ENCODE measurements at places on chromosomes 5 and 9.

GRCh38 chr9:89468281-89468960 is 29.5 kb downstream of the SEMA4D start:
- no peak for DNase-seq

DNA sequence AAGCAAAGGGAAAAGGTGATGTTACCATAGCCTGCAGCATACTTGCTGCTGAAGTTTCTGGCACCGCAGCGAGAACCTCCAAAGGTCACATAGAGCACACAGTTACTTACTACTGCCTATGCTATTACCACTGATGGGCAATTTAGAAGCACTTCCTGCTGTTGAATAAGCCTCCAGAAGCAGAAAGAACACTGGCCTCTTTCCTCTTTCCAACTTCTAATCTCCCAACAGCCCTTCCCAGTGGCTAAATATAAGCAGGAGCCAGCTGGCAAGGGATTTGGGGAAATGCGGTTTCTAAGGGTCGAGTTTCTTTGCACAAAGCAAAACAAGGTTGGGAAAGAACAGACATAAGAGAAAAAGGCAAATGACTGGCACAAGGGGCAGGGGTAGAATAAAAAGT is 669.2 kb upstream of the ACO1 start:
- DNase-seq, result no peak

DNA sequence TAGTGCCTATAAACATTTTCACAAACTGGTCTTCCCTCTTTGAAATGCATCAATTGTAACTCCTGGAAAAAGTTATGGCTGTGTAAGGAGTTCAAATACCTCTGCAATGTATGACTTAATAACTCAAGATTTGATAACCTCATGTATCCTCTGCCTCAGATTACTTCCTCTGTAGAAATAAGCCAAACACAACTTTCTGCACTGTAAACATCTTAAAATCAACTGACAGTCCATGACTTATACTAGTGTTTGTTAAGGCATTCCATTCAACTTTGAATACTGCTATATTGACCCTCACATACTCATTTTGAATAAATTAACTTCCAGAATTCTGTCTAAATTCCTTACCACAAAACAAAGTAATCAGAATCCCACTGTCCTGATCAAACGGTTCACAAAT is 256.2 kb upstream of the POU5F2 start:
- DNase-seq, result no peak

- no peak for DNase-seq
Measured at GRCh38 chr9:89482901-89483361, 15.0 kb downstream of the SEMA4D start.

DNA sequence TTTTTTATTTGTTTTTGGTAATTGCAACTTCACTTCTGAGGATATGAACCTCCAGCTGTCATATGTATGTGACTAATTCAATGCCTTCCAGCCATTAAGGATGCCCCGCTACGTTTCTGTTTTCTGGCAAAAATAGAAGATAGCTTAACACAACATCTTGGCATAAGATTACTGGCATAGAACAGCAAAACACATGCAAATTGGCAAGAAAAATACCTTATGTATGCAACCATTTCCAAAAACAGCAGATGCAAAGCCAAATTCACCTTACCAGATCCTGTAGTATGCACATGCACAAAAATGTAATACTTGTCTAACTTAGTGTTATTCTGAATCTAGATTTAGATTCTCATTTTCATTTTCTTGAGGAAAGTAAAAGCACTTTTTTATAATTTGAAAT is 461.1 kb upstream of the CYLC2 start:
- DNase-seq, result no peak

- no peak for DNase-seq
Measured at GRCh38 chr9:6984941-6985578, 227.3 kb downstream of the KDM4C start.

DNA sequence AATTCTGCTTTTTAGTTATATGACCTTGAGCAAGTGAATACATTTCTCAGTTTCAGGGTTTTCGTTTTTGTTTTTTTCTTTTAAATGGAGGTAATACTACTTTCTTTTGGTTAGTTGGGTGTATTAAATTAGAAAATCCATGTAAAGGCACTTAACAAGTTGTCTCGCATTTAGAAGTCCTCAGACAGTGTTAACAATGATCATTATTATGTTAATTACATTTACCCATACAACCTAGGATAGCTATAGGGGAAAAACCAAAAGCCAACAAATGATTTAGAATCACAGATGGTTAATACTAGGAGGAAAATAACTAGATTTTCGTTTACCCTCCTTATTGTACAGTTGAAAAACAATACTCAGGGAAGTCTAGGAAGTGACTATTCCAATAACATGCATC is 972.2 kb upstream of the WWC1 start:
- DNase-seq, result no peak

DNA sequence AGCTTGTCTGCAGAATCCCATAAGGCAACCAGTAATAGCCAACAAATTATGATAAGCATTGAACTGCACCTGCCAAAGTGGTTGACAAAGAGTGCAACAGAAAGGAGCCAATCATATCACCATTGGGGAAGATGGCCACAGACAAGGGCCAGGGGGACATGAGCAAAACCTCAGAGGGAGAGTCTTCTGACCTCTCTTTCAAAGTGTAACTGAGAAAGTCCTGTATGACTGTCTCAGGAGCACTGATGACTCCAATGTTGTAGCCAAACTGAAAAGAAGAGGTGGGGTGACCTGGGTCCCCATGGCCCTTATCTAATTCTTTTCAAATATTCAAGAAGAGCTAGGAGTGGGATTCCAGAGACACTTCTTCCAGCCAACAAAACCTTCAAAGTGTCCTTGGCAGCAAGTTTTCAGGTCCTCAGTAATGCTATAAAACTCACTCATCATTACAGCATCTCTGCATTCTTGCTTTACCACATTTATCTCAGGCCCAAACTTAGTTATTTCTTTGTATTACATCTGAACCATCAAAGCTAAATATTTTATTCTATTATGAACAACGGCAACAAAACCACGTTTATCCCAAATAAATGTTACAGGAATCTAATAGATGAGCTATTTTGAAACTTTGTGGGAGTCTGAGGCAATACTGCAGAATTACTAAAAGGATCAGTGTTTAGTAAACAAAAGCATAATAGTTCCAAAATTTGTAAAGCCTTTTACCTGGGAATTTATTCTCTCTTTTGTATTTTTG is 24.4 kb downstream of the FBLL1 start:
- no peak for DNase-seq

DNA sequence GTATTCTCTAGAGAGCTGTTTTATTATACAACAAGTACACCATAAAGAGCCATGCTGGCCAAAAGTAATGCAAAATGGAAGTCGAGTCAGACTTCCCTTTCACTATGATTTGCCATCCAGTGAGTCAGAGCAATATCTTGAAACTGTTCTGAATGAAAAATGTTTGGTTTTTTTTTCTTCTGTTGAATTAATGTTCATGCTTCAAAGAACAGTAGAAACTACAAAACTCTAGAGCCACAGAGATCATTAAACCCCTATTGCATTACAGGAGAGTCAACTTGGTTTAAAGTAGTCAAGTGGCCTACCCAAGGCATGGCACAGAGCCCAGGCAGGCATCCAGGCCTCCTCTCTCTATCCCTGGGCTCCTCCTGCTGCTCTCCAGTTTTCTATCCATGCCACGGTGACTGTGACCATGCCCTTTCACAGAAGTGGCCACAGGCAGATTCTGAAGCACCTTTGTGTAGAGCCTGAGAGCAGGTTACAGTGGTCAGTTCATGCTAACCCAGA is 358.9 kb downstream of the DEPDC1B start:
- DNase-seq, result no peak

GRCh38 chr9:128470560-128470959 is 14.8 kb downstream of the ODF2 start:
- DNase-seq, result no peak

GRCh38 chr5:2001300-2001699 is 118.6 kb upstream of the IRX4 start:
- no peak for DNase-seq

- no peak for DNase-seq
Measured at GRCh38 chr5:156824800-156825199, 25.3 kb upstream of the PPP1R2B start.

GRCh38 chr9:108816037-108816436 is 39.7 kb downstream of the ACTL7B start:
- DNase-seq, result no peak

DNA sequence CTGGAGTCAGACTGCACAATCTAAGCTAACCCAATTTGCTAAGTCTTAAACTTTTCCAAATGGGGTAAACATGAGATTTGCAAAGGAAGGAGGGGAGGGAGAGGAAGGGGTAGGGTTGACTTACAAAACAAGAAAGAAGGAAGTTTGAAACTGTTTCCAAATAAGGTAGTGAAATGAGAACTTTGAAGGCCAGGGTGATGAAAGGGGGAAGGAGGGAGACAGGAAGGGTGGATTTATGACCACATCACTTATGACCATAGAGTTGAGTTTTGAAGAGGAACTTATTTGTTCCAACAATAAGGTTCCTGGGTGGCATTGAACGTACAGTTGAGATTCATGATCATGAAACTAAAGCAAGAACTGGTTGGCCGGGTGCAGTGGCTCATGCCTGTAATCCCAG is 72.5 kb upstream of the DAPK1 start:
- DNase-seq, result no peak

DNA sequence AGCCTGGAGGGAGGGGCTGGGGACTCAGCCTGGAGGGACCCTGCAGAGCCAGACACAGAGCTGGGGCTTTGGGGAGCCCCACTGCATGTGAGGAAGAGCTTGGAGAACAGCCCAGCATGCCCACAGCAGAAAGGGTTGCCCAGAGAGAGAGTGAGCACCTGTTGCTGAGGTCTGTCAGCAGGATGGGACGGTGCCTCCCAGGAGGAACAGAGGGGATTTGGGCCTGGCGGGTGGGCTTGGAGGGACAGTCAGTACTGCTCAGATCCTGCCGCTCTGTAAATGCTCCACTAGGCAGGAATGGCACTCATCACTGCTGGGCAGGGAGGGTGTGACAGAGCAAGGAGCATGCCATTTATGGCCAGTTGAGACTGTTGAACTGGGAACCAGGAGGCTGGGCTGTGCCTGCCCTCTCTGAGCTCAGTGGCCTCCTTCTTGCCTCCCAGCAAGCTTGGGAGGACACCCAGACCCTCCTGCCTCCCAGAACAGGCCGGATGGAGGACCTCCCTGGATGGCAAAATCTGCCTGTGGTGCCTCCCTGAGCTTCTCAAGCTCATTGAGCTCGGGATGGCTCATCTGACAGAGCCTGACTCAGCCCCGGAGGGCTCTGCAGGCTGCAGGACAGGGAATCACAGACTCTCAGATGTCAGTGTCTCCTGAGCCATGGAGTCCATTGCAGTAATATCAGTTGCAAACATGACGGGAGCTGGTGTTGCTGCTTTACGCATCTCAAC is 786 bp upstream of the HRCT1 start:
- DNase-seq, result no peak

- DNase-seq, result no peak
Measured at GRCh38 chr5:98777295-98777694, 3.8 kb downstream of the RGMB start.

DNA sequence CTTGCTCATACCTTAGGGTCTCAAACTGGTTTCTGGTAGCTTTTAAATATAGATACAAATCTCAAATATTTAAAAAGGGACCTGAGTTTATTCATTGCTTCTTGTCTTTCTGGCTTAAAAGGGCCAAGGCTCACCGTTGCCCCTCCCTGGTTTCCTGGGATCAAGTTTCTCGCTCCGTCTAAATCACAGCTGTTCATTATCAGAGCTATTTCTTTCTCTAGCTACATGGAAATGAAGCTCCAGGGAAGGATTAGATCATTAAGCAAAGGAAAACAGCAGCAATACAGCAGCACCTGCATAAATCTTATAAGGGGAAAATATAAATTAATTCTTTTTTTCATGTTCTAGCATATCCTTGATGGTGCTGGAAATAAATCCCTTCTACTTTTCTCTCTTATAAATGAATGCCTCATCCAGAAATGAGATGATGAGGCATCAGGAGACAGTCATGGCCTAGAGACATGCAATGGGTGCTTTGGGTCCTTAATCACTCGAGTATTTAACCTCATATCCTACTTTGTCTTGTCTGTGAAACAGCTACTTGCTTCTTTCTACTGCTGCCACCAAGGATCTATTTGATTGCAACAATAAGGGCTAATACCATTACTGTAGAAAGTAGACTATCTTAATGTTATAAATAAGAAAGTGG is 320.1 kb downstream of the TRPM3 start:
- no peak for DNase-seq

GRCh38 chr5:129593525-129593924 is 133.4 kb downstream of the ADAMTS19 start:
- no peak for DNase-seq
